Activated CD4-positive, CD25-positive, alpha-beta regulatory T cell (primary cell): ENCODE measurements at places on chromosomes 5 and 9.

- DNase-seq, result no peak
These were observed 3.2 kb downstream of the NKD2 start for GRCh38 chr5:1011741-1012312.

- no peak for DNase-seq
These were observed 1.2 kb downstream of the IER5L start for GRCh38 chr9:129176701-129177442.

DNA sequence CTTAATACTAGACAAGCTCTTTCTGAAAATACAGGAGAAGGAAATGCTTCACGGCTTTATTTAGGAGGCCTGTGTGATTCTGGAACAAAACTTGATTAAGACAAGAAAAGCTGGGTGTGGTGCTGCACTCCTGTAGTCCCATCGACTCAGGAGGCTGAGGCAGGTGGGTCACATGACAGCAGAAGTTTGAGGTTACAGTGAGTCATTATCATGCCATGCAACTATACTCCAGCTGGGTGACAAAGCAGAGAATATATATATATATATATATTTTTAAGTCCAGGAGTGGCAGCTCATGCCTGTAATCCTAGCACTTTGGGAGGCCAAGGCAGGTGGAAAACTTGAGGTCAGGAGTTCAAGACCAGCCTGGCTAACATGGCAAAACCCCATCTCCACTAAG is 33.1 kb upstream of the SPIN1 start:
- DNase-seq, result no peak

- no peak for DNase-seq
These were observed 56.0 kb downstream of the GABBR2 start for GRCh38 chr9:98652741-98653140.

DNA sequence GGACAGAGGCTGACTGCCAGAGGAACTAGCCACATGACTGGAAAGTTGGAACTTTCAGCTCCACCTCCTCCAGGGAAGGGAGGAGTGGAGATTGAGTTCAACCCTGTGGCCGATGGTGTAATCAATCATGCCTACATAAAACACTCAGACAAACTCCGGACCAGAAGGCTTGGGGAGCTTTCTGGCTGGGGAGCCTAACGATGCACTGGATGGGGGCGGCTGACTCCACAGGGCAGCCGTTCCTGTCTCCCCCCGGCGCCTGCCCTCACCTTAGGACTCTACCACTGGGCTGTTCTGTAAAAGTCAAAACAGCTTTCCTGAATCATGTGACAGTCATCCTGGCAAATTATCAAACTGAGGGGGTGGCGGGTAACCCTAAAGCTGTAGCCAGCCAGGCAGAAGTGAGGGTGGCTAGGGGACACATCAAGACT is 58.0 kb downstream of the GOLM1 start:
- DNase-seq, result no peak

DNA sequence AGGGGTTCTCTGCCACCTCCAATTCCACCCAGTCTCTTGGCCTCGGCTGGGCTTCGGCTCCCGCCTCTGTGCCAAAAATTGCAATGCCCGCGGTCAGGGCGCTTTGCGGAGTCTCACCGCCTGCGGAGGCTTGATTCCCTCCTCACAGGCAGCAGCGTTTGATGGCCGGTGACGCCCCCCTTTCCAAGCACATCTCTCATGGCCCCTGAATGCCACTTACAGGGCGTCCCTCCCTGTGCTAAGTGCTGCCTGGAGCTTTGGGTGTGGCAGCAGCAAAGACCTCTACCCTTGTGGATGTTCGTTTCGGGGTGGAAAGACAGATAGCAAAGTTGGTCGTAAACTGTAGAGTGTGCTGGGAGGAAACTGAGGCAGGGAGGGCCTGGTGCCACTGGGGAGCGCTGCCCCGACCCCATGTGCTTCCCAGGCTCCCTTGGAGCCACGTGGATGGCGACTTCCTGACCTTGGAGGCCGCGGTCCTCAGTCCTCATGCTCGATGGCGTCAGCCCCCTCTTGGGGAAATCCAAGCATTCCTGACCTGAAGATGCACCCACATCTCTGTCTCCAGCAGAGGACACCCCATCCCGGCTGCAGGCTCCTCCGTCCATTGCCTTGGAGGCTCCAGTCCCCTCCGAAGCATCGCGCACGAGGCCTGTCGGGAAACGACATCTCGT is 249.2 kb upstream of the IRX4 start:
- no peak for DNase-seq

DNA sequence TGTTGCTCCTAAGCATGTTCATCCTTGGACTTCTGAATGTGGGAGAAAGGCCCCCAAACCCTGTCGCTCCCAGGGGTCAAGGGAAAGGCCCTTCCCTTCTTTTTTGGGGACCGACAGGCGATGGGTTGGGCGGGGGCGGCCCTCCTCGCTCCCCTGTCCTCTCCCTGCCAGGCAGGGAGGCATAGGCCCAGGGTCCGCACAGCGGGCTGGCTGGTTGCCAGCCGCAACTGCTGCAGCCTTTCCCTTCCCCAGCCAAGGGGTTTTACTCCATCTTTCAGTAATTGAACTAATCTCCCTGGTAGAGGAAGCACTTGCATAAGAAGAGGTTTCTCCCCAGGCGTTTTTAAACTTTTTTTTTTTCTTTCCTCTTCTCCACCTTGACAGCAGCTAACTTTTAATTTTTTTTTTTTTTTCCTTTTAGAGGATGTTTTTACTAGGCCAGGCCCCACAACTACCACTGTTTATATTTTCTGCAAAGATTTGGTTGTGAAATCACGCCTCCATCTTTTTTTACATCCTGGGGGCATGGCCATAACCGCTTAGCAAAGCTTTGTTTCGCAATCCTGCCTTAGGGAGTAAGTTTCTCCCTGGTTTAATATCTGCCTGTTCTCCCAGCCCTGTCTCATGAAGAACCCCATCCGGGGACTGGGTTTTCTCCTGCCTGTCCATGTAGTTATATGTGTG is 216.9 kb upstream of the ZNF608 start:
- no peak for DNase-seq

DNA sequence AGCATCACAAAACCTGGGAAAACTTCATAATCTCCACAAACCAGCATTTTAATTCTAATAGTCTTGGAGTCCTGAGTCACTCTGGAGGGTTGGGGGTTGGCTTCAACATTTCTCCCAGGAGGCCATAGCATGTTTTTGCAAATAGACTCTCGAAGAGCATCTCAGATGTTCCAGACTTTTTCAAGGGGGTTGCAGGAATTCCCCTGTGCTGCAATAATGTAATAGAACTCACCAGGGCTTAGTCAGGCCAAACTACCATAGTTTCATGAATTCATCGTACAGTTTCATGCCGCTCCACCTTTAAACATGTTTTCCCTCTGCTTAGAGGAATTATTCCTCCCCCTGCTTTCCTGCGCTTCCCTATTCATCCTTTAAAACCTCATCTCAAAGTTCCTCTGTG is 499.5 kb upstream of the KLF4 start:
- DNase-seq, result no peak

GRCh38 chr5:17206021-17206420 is 11.4 kb upstream of the BASP1 start:
- DNase-seq, result no peak

GRCh38 chr5:65978251-65978650 is 51.9 kb downstream of the ERBIN start:
- DNase-seq, result no peak
